SK-N-SH treated with all-trans-retinoic acid at 6 μM for 48 hours (cell line): ENCODE measurements at places on chromosomes 3 and 15.

DNA sequence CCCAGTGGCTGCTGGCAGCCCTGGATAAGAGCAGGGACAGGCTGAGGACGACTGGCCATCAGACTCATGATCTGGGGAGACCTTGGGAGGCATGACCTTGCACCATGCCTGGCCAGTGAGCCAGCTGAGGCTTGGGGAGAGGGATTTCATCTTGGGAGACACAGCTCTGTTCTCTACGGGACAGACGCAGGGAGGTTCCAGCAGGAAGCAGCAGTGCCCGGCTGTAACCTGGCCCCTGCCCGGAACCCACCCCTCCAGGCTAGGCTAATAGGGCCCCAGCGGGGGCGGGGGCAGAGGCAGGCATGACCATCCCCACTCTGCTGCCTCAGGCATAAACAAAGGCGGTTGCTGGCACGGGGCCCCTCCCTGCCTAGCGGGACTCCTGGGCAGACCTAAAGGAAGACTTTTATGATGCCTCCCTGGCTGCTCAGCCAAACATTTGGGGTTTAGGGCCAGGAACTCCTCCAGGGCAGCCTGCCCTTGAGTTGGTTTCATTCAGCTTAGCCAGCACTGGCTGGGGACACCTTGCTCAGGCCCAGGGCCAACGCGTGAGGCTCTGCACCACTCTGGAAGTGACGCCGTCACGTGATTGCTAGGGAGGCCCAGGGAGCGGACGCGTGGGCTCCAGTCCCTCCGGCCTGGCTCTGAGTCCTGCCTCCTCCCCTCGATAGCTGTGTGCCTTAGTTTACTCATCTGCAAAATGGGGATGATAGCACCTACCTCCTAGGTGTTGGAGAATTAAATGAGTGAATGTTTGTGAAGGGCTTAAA, 27.6 kb downstream of the HDAC11 start:
- peak; percentile 25 for ATAC-seq

- peak; percentile 99 for ATAC-seq
Measured at GRCh38 chr3:89113893-89114840, 6.7 kb downstream of the EPHA3 start.

GRCh38 chr15:65583701-65584100, 27.2 kb downstream of the INTS14 start:
- peak; percentile 43 for ATAC-seq

- ATAC-seq: no peak
Measured at GRCh38 chr15:52699457-52699856, 20.3 kb upstream of the ATOSA start.

- ATAC-seq: no peak
Measured at GRCh38 chr15:63970621-63971426, 75.5 kb downstream of the DAPK2 start.

DNA sequence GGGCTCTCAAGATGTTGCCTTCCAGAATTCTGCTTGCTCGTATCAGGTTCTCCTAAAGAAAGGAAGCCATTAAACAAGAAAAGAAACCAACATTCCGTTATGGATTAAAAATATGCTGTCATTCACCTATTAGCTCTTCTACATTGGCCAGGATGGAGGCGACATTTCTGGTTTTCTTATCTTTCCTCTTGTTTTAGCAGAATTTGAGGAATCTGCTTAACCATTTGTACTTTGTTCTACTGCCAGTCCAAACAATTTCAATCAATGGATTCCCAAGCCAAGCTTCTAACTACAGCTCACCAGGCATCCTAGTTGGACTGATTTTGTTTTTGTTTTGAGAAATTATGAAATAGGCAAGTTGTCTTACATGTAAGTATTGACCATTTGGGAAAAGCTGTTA, 164.6 kb upstream of the TSC22D2 start:
- no peak for ATAC-seq

DNA sequence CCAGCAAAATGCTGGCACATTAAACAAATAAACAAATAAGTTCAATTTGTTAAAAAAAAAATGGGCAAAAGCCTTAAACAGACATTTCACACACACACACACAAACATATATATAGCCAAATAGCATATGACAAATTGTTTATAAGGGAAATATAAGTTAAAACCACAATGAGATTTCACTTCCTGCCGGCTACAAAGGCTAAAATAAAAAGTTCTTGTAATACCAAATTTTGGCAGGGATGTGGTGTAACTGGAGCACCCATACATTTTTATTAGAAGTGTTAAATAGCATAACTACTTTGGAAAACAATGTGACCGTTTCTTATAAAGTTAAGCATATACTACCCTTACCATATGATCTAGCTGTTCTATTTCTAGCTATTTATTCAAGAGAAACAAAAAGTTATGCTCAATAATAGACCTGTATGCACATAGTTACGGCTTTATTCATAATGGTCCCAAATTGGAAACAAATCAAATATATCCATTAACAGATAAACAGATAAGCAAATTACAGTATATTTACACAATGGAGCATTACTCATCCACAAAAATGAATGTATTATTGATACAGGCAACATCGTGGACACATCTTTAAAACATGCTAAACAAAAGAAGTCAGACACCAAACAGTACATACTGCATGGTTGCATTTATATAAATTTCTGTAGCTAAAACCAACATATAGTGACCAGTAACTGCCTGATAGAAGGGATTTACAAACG, 93.9 kb downstream of the EOMES start:
- ATAC-seq: no peak

DNA sequence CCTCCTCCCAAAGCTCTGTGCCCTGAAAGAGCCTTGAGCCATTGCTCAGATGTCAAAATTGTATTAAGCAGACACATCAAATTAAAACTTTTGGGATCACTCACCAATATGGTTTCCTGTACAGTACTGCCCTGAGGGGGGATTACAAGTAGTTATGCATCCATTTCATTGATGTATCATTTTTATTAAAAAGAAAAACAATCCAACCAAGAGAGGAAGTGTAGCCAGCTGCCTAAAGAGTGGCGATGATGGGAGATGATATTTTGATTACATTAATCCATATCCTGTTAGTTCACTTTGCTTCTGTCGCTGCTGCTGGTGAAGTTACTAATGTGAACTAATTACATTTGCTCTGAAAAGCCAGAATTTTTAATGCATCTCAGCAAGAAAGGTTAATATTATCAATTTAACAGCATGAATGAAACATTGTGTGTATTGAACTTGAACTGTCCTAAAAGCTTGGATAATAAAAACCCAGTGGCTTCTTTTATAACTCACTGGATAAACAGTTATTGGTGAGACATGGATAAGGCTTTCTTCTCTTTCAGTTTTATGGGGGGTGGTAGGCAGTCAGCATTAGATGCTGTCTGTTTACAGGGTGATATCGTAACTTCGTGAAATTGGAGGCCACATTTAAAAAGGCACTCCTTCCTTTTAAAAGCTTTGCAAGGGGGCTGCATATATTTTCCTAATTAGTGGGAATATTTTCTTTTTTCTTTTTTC, 87.7 kb downstream of the IGF1R start:
- peak; percentile 76 for ATAC-seq

DNA sequence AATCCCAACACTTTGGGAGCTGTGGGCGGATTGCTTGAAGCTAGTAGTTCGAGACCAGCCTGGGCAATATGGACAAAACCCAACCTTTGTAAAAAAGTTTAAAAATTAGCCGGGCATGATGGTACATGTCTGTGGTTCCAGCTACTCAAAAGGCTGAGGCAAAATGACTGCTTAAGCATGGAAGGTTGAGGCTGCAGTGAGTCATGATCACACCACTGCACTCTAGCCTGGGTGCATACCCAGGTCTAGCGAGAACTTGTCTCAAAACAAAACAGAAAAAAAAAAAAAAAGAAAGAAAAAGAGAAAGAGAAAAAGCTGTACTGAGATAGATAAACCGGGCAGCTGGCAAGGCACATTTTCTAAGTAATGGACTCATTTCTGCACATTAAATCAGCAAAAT, 10.6 kb downstream of the ARPP19 start:
- ATAC-seq: peak; percentile 79

GRCh38 chr3:171206283-171206682, 179.8 kb upstream of the SLC2A2 start:
- ATAC-seq: no peak

DNA sequence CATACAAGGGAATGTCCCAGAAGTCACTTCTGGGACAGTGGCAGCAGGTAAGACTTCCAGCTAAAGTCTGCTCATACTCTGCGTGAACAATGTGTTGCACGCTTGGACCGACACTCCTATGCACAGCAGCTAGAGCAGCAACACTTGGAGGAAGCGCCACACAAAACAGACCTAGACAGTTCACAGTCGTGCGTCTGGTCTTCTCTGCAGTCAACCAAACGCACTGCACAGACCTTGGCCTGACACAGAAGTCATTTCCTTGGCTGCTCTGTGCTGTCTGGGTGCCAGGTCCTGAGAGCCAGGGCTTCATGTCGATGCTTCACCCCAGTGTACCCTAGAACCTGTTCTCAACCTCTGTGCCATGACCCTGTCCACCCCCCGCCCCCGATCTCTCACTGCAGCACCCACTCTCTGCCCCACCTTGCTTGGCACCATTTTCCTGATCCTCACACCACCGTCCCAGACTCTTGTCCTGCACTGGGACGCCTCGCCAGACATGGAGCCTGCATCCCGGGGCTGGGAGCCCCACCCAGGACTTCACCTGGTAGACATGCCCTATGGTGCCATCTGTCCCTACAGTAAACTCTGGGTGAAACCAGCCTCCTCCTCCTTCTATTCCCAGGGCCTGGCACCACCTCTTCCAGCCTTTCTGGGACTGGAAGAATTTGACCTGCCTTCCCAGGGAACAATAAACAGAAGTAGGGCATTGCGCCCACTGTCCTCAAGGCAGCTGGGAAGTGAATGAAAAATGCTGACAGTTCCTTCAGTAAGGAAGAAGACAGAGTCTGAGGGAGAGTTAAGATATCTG, 3.1 kb downstream of the ATP10A start:
- no peak for ATAC-seq

DNA sequence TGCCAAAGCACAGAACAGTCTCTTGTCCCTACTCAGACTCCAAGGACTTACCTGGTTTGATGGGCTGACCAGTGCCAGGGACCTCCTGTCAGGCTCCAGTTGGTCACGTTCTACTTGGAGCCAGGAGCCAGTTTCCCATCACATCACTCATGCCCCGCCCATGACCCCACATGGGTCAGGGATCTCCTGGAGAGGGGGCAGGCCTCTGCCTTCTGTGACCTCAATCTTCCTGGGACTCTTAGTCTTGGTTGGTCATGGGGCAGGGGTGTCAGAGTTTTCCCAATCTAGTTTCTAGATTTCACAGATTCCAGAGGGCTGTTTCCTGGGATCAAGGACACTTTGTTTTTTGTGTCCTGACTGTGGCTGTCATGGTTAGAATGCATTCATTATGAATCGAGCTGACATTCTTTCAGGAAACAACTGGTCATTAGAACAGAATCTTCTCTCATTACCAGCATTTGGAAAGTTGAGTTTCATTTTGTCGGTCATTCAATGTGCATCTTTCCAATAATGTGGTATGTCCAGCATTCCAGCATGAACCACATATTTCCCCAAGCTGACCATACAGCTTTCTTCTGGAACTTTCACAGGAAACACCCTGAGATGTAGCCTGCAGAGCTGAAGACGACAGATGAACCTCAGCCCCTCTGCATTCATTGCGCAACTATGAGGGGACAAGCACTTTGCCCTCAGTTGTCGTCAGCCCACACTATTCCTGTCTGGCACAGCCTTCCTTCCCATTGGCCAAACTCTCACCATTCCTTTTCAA, 19.8 kb downstream of the CYP19A1 start:
- no peak for ATAC-seq

DNA sequence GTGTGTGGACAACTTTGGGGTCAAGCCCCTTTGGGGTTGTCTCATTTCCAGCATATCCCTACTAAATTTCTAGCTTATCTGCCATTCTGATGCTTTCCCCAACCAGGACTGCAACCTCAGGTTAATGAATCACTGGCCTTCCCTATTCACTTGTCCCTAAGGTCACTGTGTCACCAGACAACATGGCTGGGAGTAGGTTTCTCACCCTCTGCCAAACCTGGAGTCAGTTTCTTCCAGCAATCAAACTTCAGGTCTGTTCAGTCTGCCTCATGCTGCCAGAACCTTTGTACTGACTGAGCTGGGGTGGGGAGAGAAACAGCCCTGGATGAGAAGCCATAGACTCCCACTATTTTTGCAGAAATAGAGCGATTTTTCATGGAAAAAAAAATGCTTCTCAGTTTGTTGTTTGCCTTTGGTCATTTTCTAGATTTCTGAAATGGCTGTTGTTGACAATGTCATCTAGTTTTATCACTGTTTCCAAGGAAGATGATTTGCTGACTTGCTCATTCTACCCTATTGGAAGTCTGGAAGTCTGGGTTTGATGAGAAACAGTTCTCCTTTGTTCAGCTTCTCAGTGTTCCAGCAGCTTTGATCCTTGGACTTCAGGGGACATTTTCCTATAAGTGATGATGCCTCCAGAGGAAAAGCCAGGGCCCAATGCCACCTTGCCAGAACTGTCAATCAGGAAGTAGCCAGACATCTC, 74.8 kb upstream of the IL12A start:
- no peak for ATAC-seq

GRCh38 chr3:178847190-178847589, 224.4 kb downstream of the ZMAT3 start:
- no peak for ATAC-seq

DNA sequence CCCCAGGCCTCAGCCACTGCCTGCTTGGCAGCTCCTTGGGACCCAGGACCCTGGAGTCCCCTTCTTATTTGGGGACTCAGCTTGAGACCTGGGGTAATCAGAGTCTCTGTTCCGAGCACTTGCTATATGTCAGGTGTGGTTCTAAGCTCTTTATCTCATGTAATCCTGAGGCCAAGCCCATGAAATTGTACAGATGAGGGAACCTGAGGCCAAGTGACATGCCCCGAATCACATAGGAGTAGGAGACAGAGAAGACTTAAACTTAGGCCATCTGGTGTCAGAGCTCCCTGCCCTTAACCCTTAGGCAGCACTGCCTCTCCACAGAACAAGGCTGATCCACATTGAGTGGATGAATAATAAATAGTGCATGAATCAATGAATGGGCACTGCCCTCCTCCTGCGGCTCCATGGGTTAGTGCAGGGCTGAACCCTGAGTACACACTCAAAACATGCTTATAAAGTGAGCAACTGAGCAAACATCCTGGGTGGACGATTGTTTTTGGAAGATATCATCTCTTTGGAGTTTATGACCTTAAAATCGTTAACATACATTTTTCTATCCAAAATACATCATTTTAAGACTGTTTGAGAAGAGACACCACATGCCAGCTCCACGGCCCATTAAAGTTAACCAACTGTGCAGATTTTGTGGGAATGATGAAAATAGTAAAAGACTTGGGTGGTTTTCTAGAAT, 33.2 kb upstream of the IQSEC1 start:
- ATAC-seq: no peak

GRCh38 chr3:148439254-148439822, 258.4 kb upstream of the AGTR1 start:
- no peak for ATAC-seq

DNA sequence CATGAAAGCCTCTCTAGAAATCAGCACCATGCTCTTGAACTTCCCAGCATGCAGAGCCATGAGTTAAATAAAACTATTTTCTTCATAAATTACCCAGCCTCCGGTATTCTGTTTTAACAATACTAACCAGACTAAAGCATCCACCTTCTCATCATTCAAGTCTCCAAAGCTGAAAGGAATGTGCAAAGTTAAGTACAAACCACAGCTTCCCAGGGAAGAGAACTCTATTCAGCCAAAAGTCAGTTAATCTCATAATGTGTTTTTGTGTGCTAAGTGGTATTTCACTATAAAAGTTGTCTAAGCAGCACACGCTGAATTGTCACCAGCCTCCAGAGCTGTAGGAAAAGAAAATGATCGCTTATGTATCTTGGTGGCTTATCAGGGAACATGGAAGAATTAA, 135.5 kb upstream of the KCNH8 start:
- no peak for ATAC-seq

GRCh38 chr3:197512691-197513571, 42.8 kb downstream of the BDH1 start:
- no peak for ATAC-seq

GRCh38 chr3:48505968-48506504, 2.1 kb upstream of the SHISA5 start:
- no peak for ATAC-seq
